ENCODE measurements at places on chromosomes 7 and 10.

DNA sequence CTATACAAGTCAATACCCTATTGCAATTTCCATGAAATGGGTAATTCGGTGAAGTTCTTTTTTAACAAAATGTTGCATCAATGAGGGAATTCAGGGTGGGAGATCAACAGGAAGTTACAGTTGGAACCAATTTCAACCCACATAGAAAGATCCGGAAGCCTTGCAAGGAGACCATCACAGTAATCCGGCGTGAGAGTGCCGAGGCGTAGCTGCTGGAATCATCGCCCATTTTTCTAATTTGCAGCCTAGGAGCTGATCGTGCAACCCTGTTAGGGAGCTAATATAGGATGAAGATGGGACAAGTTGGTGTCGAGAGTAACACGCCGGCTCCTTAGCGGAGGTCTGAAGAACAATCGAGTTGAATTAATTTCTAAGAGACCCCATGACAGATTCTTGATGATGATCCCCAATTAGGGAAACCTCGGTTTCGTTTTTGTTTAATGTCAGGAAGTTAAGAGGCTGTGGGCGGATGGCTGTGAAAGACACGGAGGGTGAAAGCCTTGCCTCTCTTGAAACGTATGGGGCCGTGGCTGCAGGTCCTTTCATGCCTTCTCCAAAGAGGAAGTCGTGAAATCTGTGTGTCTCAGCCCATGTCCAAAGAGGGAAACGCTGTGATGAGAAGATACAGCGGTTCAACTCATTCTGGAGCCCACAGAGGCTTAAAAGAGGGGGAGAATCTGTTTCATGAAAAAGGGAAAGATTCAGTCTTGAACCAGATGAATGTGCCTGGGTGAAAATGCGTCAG, 51.2 kb upstream of the CARD11 start:
- no peak for DNase-seq

DNA sequence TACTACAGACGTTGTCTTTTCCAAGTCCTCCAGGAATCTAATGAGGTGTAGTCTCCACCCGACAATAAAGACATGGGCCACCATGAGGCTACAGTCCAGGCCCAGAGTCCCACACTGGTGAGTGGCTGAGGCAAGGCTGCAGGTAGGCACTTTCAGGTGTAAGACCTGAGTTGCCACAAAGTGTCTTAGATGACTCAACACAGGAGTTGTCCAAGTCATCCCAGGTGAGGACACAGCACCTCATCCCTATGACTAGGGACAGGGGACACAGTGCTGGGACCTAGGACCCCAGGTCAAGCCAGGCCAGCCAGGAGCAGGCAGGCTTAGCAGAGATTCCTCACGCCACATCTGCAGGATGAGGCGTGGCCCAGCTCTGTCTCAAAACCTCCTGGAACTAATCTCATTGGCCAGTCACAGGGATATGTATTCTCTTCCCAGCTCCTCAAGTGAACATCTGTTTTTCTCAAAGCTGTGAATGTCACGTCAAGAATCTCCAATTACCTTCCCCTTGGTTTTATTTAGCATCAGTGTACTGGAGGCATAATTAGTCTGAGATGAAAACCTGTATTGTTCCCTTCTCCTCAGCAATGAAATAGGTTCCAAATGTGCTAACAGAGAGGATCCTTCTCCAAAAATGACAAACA, 254.6 kb downstream of the GRID1 start:
- no peak for DNase-seq

GRCh38 chr7:157132796-157133195, 5.9 kb upstream of the UBE3C start:
- no peak for DNase-seq

GRCh38 chr7:130156140-130156539, 49.1 kb downstream of the TMEM209 start:
- DNase-seq: no peak

DNA sequence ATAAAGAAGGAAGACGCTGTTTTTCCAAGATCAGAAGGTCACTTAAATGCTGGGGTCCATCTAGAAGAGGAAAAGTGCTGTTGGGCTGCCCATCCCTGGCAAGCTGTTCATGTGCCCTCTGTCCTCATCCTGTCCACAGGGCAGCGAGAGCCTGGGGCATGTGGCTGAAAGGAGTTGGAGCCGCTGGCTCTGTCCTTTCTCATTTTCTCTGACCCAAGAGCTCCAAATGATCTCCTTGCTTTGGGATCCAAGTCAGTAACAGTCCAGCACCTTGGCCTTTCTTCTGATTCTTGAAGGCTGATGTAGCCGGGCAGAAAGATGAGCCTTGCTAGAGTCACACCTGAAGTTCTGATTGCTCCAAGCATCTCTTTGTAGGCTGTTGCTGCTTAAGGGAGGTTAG, 44.4 kb downstream of the SPDYE5 start:
- no peak for DNase-seq

DNA sequence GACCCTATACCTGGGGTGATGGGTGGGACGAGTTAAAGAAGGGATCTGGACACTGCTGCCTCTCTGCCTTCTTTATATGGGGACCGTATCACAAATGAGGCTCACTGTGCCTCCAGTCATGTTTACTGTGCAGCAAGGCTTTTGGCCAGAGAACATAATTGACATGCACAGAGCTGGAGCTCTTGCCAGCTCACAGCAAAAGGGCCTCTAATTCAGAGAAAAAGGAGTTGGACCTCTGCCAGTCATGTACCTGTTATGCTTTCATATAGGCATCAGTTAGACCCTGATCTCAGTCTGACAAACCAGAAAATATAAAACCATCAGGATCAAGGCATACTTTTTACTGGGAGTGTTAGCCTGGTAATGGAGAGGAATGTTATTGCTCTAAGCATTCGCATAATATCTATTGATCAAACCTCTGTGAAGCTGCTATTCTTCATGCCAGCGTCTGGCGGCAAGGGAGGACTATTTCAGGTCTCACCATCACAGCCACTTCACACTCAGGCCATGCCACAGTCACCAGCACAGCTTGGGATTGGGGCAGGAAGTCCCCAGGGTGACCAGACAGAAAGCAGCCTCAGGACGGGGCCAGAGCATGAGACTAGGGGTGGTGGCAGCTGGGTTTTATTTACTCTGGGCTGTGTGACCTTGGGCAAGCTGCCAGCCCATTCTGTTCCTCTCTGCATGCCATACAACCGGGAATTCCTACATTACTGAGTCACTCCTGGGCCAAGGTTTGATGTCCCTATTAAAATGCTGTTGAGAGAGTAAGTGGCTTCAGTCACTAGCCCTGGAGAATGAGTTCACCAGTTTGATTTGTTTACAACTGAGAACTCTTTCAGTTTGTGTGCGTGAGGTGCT, 90.1 kb downstream of the NPSR1 start:
- peak; percentile 97 for DNase-seq

DNA sequence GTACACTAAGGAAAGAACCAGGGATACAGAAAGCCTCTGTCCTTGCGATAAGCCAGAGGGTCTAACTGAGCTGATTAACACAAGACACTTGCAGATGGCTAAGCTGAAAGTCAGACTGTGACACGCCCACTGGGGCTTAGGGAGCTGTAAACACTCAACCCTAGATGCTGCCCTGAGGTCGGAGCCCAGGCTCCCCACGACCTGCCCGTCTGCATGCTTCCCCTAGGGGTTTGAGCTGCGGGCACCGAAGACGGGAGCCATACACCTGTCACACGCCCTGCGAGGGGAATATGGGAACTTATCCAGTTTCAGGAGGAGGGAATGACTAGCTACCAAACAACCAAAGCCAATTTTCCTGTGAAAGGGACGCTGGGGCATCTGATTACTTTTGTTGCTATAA, 96.0 kb downstream of the HTR5A start:
- no peak for DNase-seq

- no peak for DNase-seq
Observed at GRCh38 chr7:95169678-95170077, 154.7 kb downstream of the PON1 start.

Measured in SHP77 treated with DMSO at 0.1 percent for 48 hours (cell line).